ENCODE measurements at places on chromosomes 13 and 19. TPM values are rescaled to one million over a fixed set of nuclear protein-coding genes. Genes with fewer than 3 reads are reported as not detected.

DNA sequence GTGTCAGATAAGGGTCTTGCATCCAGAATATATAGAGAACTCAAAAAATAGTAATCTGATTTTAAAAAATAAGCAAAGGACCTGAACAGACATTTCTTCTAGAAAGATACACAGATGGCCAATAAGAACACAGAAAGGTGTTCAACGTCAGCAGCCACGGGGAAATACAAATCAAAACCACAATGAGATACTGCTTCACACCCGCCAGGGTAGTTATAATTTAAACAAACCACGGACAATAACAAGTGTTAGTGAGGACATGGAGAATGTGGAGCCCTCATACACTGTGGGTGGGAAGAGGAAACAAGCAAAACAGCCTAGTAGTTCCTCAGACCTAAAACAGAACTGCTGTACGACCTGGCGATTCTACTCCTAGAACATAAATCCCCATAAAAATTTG lies 26.7 kb upstream of the NAPA start:
- H3K36me3 ChIP-seq, result no peaks in the 10 kb centered on the region
- no peak overlapping the region for H3K27ac ChIP-seq
- DNase-seq, result no peak
- no peaks in the 10 kb centered on the region for H3K4me1 ChIP-seq
- H3K4me3 ChIP-seq, result no peak overlapping the region

GRCh38 chr13:62706048-62706447 lies 1290.4 kb upstream of the PCDH20 start:
- no peaks in the 10 kb centered on the region for H3K36me3 ChIP-seq
- DNase-seq, result no peak
- no peak overlapping the region for H3K27ac ChIP-seq

DNA sequence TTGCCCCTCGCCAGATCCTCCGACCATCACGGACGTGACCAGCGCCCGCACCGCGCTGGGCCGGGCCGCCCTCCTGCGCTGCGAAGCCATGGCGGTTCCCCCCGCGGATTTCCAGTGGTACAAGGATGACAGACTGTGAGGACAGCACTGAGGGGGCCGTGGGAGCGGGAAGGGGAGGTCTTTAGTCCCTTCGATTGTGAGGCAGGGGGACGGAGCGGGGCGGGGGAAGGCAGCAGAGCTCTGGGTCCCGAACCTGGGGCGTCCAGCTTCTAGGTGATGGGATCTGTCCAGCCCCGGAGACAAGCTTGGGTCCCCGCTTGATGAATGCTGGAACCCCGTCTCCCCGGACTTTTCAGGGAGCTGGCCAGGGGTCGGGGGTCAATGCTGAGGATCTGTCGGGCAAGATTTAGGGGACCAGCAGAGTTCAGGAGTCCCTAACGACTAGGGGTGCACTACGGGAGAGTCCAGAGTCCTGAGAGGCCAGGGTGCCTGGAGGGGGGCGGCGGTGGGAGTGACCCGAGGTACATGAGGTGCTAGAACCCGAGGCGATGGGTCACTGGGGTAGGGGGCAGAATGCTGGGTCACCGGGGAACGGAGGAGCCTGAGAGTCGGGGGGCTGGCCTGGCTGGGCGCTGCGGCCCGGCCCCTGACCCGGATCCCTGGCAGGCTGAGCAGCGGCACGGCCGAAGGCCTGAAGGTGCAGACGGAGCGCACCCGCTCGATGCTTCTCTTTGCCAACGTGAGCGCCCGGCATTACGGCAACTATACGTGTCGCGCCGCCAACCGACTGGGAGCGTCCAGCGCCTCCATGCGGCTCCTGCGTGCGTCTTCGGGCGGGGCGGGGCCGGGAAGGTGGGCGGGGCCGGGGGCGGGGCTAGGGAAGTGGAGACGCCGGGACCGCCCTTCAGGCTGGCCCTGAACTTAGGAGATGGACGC lies 14.6 kb downstream of the VSIG10L start:
- H3K27ac ChIP-seq, result no peak overlapping the region
- DNase-seq, result no peak
- no peaks in the 10 kb centered on the region for H3K36me3 ChIP-seq

DNA sequence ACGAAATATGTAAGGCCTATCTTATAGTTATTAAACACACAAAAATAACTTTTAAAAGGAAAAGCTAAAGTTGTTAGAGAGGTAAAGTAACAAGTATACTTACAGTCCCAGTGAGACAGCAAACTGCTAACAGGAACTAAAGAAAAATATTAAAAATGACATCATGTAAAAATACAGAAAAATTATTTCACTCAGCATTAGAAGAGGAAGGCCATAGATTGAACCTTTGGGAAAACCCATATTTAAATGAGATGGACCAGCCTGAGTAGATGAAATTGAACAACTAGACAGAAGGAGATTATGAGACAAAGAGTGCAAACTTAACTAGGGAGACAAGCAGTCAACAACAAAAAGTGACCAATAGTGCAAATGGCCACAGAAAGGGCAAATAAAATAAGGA lies 49.4 kb downstream of the LNX2 start:
- no peak overlapping the region for H3K4me3 ChIP-seq
- no peak for DNase-seq
- peaks cover 2% of the 10 kb centered on the region for H3K36me3 ChIP-seq
- no peaks in the 10 kb centered on the region for H3K4me1 ChIP-seq
- no peak overlapping the region for H3K27ac ChIP-seq

DNA sequence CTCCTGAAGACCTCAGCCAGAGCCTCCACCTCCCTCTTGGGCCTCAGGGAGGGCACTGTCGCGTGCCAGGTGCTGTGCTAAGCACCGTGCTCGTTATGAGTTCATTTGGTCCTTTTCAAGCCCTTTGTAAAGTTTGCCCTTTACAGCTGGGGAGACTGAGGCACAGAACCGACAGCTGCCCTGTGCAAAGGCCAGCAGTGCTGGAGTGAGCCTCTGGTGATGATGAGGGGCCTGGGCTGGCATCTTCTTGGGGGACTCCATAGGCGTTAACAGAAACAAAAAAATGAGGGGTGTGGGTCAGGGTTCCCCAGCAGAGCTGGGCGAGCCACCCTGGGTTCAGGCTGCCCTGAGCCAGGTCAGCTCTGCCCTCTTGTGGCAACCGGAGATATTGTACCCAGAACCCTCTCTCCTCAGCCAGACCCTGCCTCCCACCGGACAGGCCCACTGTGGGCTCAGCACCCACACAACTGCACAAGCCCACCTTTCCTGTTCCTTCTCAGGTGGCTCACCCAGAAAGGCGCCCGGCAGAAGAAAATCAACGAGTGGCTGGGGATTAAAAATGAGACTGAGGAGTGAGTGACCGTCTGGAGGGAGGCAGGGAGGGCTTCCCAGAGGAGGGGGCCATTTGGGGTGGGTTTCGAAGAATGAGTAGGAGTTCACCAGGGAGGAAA lies 5.5 kb upstream of the IFI30 start:
- H3K4me1 ChIP-seq, result no peaks in the 10 kb centered on the region
- H3K27me3 ChIP-seq, result no peaks in the 10 kb centered on the region
- DNase-seq, result no peak
- H3K4me3 ChIP-seq, result no peak overlapping the region
- no peaks in the 10 kb centered on the region for H3K36me3 ChIP-seq

The ARHGAP35 gene
- total RNA-seq, result 64.1 TPM

The ZNF429 gene
- 8.3 TPM for total RNA-seq

Data from Panc1 (cell line).